Hypothalamus (tissue), 51 donors: ENCODE measurements at places on chromosomes 2 and 18.

GRCh38 chr2:47631306-47631705 is 151.6 kb upstream of the MSH6 start:
- no peak for DNase-seq

DNA sequence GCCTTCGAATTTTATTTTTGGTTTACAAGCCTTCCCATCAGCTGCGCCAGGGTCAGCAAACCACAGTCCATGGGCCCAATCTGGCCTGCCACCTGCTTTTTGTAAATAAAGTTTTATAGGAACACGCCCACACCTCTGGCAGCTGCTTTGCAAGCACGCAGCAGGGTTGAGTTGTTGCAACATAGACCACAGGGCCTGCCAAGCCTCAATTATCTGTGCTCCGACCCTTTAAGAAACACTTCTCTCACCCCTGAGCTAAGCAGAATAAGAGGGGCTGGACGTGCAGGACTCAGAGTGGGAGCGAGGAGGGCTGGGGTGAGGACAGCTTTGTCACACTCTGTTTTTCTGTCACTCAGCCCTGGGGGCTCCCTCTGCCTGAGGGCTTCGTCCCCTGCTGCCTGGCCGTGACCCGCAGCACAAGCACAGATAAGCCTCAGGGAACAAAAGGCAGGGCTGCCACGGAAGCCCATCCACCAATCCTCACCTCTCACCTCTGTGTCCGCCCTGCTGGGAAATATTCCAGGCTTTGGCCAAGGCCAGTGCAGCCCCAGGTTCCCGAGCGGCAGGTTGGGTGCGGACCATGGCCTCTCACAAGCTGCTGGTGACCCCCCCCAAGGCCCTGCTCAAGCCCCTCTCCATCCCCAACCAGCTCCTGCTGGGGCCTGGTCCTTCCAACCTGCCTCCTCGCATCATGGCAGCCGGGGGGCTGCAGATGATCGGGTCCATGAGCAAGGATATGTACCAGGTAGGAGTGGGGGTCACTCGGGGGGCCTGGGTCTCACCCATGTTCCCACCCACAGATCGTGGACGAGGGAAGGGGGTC is at the start of gene AGXT:
Gene AGXT (plus strand): TSS at position 539 of the 823 bp plus-strand sequence. CDS start 42 bp downstream, at position 581.
- DNase-seq = no peak

DNA sequence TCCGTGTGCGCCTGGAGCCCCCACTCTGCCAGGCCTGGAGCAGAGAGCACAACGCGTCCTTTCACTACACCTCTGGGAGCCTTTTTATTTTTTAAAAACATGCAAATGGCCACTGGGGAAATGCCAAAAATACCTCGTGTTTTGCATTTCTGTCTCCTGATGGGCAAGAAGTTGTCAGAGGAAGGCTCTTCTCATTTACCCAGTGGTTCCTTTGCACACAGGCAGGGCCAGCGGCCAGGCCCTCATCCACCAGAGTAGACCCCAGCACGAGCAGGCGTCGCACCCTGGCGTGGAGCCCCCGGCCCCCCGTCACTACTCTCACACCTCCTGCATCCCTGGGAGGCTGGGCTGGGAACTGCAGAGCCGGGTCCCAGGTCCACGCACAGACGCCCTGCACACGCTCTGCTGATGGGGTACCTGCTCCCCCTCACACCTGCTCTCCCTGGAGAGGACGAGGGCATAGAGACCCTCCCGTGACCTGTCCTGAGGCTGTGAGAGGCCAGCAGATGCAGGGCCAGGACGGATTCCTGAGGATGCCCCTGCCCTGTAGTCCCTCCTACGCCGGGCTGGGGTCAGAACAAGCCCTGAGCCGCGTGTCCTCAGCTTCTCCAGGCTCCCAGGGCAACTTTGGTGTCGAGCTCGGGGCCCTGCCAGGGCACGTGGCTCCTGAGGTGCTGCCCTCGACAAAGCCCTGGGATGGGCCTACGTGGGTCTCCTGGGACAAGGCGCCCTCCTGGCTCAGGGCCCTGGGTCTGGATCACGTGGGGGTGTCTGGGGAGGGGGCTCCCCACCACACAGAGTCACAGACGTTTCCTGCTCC is 65.0 kb downstream of the NFATC1 start:
- no peak for DNase-seq

GRCh38 chr2:143758629-143759330 is 629.6 kb downstream of the ARHGAP15 start:
- no peak for DNase-seq

DNA sequence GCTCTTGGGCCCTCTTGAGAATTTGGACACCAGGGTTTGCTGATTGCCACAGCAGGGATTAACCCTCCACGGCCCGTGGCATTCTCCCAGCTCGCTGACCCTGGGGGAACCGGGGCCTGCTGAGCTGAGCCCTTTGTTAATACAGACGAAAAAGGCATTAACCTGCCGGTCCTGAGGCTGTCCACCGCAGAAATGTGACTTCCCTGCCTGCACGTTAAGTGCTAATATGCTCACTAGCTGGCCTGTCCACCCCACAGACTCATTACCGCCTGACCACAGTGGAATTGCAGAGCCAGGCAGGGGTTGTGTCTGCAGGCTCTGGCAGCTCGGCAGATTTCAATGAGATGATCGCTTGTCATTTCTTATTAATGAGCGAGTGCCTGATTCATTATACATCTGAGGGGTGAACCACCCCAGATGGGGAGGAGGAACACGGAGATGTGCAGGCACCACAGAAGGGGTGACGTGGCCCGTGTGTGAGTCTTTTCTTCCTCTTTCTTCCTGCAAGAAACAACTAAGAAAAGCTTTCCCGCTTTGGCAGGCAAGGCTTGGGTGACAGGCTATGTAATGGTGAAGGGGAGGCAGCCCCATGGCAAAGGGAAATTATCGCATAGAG is 126.0 kb downstream of the GLI2 start:
- no peak for DNase-seq

- no peak for DNase-seq
Measured at GRCh38 chr18:55306359-55307024, 281.5 kb downstream of the TCF4 start.

- no peak for DNase-seq
Measured at GRCh38 chr18:56475250-56475649, 163.1 kb downstream of the TXNL1 start.

DNA sequence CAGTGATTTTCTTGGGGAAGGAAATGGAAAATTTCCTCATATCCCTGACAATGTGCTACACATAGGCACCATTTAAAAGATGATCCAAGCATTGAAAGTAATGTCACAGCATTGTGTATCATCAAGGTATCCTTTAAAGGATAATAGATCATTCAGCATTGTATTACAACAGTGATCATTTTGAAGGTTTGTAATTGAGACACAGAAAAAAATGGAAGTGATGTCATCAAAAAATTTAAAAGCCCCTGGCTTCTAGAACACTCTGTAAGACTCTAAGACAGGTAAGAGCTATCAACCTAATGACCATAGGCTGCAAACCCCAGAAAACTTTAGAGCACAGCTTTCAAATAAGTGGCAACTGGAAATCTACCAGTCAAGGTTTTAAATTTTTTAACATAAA is 271.4 kb downstream of the ETAA1 start:
- no peak for DNase-seq

- no peak for DNase-seq
Measured at GRCh38 chr2:222892321-222892720, 31.5 kb downstream of the ACSL3 start.

- no peak for DNase-seq
Measured at GRCh38 chr2:201118961-201119854, 3.2 kb downstream of the CFLAR start.

DNA sequence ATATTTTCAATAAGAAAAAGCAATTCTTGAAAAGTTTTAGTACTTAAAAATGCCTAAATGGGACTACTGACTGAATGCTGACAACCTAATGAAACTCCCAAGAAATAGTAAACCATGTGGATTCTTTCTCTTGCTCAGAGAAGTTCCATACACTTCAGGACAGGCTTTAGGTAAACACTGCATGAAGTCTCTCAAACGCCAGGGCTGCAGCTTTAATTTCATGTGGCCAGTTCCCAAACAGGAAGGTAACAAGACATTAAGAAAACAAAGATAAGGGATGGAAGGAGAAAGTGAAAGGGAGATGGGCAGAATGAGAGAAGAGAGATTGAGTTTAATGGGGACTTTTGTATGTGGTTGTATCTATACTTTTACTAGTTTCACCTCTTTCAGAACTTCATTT is 734.7 kb upstream of the PKDCC start:
- no peak for DNase-seq

DNA sequence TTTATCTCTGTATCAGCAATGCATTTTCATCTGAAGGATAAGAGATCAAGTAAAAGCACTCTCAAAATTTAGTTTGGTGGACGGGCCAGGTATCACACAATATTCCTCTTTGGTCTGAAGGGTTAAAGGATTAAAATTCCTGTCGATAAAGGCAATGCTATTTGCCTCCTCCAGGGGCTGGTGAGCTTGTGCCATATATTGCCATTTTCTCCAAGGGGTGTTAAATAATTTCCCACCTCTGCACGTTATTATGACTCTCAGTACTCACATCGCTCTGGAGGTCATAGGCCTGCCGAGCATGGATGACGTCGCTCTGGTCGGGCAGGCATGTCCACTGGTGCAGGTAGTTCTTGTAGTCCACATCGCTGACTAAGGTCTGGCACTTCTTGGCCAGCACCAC is 94.2 kb downstream of the NEB start:
- DNase-seq = no peak

- DNase-seq = no peak
Measured at GRCh38 chr2:168207851-168208250, 39.5 kb downstream of the STK39 start.

DNA sequence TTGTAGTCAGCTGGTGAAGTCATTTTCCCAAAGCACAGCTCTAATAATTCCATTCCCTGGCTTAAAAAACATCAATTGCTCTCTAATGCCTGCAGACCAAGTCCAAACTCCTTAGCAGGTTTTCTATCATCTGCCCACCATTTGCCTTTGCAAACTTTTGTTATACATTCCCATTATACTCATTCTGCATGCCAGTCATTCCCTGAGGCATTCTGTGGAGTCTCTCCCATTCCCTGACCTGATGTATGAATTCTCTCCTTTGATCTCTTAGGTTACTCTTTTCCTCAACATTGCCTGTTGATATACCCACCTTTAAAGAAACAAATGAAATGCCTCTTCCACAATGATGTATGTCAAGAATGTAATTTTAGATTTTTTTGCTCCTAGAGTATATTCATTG is 852.0 kb upstream of the FSHR start:
- DNase-seq = no peak

GRCh38 chr2:33322612-33323011 is 153.8 kb upstream of the RASGRP3 start:
- DNase-seq = no peak

- DNase-seq = no peak
Measured at GRCh38 chr2:33484042-33484621, 7.7 kb downstream of the RASGRP3 start.

- DNase-seq = no peak
Measured at GRCh38 chr2:155377266-155377680, 678.8 kb downstream of the KCNJ3 start.

GRCh38 chr18:47795434-47795814 is 135.0 kb downstream of the SMAD2 start:
- no peak for DNase-seq

DNA sequence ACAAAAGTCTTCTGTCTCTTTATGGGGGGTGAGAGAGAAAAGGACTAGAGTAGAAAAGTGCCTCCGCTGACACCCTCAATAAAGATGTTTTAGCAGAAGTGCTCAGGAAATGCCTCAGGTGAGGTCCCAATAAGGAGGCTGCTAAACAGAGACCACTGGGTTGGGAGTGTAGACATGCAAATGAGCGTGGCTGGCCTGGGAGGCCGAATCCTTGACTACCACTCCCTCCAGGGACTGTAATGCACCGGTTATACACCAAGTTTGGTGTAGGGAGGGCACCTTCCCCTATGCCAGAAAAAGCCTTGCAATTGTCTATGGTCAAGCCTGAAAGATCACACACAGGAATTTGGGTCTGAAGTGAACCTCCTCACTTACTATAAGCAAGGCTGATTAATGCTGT is 1.8 kb downstream of the TMX3 start:
- DNase-seq = no peak

- no peak for DNase-seq
Measured at GRCh38 chr2:68193144-68193543, 35.5 kb downstream of the PNO1 start.

GRCh38 chr2:232009639-232010274 is 48.2 kb downstream of the DIS3L2 start:
- no peak for DNase-seq

DNA sequence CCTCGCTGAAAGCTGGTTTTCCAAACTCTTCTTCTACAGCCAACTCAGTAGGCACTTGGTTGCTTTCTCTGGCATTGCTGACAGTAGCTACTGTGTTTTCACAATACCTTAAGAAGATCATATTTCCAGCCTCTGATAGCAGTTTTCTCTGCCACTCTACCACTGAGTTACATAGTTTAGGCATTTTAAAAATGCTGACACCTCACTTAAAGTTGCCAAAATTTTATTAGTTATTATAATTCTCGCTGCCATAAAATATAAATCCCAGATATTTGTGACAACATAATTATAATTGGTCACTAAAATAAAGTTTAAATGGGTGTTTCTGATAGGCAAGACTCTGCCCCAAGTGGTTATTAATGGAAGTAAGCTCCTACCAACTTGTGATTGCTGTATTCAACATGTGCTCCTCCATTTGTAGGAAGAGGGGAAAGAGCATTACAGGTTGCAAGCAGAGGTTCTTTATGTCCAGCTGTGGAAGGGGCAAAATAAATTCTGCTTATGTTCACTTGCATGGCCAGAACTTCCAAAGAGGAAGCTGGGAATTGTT is 1202.8 kb downstream of the CNTNAP5 start:
- DNase-seq = no peak

DNA sequence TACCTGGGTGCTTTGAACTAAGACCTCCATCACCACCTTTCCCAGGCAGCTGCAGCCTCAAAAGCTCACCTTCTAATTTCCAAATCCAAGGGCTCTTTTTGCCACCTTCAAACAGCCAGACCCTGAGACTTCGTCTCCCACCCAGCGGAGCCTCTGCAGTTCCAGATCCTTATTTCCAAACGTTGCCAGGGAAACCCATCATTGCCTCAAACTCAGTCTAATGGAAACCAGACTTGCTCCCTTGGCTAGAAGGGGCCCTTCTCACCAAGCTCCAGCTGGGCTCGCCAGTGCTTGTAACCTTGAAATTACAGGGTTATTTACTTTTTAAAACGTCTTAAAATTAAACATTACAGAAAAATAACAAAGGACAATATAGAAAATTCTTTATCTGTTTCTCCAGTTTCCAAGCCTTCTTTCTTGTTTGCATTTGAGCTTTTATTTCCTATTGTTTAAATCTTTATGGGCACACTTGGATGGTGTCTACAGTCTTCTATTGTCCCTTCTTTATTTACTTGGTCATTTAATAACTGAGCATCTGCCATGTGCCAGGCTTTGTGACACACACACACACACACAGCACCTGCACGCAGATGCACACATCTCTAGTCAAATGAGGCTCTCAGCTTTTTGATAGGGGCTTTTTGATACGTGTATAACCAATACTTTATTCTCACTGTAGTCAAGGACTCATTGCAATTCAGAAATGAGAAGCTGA is 36.1 kb downstream of the TRPM8 start:
- no peak for DNase-seq

GRCh38 chr18:6728331-6728730 is 1.2 kb upstream of the ARHGAP28 start:
- DNase-seq = no peak

DNA sequence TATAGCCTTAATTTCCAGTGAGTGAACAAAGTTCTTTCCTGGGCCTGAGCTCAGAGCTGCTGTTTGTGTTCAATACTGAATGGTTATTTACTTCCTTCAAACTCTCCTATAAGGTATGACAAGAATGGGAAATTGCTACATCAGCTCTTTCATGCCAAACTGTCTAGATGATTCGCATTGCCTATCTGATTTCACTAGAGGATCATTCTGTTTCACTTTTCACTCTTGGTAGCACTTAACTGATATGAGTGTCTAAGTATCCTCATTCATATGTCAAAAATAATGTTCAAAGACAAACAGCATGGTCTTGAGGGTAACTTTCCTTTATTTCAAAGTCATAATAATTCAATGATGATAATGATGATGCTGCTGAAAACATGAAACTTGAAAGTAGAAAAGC is 32.9 kb upstream of the SCG2 start:
- DNase-seq = no peak
